LHCN-M2 (cell line): ENCODE measurements at places on chromosomes 5 and 9. TPM values are rescaled to one million over a fixed set of nuclear protein-coding genes. Genes with fewer than 3 reads are reported as not detected.

DNA sequence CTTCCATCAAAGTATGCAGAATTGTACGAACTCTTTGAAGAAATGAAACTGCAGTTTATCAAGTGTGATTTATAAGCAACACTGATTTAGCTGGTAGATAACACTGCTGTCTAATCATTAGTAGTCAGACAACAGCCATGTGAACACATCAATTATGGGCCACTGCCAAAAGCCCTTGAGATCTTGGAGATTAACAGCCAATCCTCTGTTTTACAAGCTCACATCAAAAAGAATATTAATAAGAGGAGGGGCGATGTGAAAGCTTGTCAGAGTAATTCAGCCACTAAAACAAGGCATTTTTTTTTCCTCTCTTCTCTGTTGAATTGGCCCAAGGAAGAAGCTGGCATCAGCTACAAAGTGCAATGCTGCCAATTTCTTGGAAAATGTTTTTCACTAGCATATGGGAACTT is 28.1 kb downstream of the ZNF608 start:
- DNase-seq: no peak

- no peak for DNase-seq
Observed at GRCh38 chr5:156762771-156763170, 87.3 kb upstream of the PPP1R2B start.

SHISAL2B gene
- not detected in 2 replicates for total RNA-seq

DNA sequence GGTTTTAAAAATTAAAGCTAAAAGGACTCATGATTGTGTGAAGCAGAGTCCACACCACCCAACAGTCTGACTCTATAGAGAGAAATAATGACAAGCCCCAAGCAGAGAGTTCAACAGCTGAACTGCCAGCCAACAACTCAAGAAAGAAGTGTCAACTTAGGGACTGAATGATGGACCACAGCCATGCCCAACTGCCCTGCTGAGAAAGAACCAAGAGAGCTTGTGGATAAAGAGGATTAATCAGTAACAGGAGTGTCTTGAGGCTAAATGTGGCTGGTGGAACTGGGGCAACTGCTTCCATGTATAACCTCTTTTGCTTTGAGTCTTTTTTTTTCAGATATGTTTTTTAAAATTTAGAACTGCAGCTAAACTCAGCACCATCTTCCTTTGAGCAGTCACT is 109.3 kb downstream of the HSD17B3 start:
- DNase-seq: no peak

MSMP gene
- not detected in 2 replicates for total RNA-seq

ZFP2 gene
- 0.64 and 0.92 TPM in 2 replicates for total RNA-seq

NR5A1 gene
- total RNA-seq: not detected in 2 replicates

IRX1 gene
- not detected in 2 replicates for total RNA-seq

GRCh38 chr5:36751886-36752285 is 124.7 kb upstream of the NIPBL start:
- no peak for DNase-seq

MUSK gene
- total RNA-seq: 44.7 and 71.1 TPM in 2 replicates
